ENCODE measurements at places on chromosomes 5 and 9.

DNA sequence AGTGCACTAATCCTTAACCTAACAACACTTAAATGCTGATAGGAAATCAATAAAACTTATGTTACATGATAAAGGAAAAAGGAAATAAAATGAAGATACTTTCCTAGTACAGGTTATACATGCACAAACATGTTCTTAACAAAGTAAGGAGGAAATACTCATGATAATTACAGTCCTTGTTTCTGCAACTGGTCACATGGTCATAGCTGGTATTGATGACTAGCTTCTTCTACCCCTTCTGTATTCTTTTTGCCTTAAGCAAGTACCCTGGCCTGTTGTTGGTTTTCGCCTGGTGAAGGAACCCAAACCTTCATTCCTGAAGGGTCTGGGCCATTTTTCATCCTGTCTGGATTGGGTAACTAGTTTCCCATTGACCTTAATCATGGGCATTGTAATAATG lies 93.7 kb upstream of the FBN2 start:
- DNase-seq = no peak

DNA sequence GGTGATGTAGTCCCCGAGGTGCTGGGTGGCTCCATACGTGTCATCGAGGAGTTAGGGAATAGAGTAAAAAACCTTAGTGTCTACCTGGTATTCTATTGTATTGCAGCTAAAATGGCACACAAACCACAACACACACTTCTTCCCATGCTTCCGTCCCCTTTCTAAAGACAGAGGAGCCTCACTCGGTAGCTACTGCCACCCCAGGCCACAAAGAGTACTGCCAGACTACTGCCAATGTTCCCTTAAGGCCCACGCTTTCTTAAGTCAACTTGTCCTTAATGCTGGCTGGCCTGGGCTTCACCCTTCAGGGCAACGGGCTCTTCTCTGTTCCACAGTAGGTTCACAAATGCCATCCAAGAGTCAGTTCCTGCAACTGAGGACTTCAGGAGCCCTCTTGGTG lies 673.0 kb downstream of the ELAVL2 start:
- peak; percentile 26 for DNase-seq

DNA sequence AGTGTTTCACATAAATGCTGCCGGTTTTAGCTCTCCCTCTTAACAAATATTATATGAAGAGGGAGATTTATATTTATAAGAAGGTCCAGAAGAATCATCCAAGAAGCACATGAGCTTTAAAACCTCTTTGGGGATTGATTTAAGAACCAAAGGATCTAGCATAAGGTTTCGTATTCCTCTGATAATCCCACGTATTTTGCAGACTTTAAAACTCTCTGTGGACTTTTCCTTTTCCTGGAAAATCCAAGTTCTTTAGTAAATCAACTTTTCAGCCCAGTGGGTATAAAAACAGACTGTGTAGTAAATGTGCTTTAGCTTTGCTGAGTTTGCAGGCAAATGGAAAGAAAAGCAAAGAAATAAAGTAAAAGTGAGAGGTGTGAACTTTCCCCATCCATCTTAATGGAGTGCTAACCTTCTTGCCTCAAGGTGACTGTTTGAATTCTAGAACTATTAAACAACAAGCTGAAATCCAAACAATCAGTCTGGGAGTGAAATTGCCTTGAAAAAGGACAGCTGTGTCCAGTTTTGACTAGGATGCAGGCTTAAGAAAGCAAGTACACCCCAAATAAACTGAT lies 363.4 kb upstream of the SLC24A2 start:
- DNase-seq = no peak

DNA sequence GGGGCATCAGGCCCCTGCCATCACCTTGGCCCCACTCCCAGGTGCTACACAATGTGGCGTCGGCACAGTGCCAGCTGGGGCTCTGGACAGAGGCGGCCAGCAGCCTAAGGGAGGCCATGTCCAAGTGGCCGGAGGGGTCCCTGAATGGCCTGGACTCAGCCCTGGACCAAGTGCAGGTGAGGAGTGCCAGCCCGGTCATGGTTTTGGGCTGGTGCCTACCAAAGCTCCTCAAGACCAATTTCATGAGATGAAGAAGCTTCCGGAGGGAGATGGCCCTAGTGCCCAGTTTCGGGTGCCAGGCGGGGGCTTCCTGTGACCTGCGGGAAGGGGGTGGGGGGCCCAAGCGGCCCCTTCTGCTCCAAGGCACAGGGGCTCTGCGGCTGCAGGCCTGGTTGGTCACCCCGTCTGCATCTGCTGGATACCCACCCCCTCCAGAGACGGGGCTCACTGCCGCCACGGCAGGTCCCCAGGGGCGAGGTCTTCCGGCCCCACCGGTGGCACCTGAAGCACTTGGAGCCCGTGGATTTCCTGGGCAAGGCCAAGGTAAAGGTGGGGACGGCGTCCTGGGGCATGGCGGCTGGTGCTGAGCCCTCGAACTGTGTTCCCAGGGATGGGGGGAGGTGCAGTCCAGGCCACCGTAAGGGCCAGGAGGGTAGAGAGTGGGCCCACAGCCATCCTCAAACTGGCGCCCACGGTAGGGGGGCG lies 5.8 kb downstream of the NOXA1 start:
- no peak for DNase-seq

DNA sequence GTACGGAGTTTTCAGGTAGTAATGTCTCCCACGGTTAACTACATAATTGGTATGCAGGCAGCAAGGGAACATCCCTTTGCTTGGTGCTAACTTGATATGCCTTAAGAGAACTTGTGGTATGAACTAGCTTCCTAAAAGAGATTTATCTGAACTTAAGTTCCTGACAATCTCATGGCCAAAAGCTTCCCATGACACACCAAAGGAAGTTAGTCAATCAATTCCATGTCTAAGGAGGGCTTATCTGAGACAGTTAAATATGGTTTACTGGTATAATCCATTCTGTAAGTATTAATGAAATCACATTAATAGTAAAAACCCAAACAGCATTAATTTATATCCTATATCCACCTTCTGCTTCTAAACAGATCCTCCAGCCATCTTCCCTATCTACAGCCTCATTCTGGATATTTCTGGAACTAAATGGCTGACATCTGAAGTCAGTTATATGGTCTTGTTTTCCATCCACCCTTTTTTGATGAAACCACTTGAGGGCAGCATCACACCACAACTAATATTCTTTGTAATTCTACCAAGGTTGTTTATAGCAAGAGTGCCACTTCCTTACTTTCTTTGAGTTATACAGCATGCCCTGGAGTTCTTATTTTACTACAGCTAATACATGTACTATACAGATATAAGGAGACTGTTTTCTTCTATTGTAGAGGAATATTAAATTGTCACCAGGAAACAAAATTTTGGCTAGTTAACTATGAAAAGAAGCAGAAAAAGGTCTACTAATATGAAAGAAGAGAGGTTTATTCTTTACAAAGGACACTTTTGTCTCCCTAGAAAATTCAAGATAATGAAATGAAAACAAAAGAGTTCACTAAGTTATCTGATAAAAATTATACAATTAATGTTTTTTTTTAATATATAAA lies 34.7 kb downstream of the SHOC1 start:
- DNase-seq = peak; percentile 56

DNA sequence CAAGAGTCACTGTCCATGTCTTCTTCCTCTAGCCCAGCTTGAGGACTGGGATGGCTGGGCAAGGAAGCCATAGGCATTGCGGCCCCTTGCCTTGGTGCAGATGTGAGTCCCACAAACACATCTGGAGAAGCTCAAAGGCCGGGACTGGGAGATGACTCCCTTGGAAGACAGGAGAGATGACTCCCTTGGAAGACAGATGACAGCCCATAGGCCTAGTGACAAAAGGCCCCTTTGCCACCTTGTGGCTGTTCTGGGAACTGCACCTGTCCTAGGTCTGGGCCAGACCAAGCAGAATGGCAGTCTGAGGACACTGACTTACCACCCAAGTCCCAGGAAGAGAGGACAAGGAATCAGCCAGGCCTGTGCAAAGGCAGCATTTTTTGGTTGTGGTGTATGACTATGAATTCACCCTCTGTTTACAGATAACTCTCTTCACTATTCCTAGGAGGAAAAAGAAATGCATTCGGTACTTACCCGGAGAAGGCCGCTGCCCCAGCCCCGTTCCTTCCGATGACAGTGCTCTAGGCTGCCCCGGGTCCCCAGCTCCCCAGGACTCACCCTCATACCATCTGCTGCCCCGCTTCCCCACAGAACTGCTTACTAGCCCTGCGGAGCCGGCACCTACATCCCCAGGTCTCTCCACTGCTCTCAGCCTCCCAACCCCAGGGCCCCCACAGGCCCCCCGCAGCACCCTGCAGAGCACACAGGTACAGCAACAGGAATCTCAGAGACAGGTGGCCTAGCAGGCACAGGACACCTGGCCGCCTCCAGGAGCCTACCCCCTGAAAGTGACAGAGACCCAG lies 30.8 kb downstream of the SKP1 start:
- DNase-seq = peak; percentile 20

GRCh38 chr5:145465474-145466263 lies 369.5 kb downstream of the PRELID2 start:
- no peak for DNase-seq

DNA sequence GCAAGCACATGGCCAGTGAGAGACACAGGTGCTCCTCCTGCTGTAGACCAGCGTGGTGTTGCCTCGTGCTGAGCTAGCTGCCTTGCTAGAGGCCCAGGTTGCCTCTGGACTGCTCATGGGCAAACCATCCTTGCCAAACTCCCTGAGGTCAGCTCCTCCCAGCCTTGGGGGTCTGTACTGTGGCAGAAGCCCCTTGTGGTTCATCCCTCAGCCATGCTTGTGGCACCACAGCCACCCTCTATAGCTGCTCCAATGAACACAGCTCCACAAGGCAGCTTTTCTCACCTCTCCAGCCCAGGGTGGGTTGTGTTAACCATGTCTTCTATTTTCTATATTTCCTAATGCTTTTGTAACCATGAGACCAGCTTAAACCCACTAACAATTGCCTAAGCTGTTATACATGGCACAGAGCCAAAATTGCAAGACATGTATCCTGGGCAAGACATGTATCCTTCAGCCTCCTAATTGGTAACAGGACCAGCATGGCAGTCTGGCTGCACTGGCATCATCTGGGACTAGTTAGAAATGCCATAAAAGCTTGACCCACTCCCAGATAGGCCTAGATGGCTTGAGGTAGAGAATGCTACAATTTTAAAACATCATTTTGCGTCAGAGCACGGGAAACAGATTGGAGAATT lies 183.1 kb upstream of the S1PR3 start:
- DNase-seq = no peak

GRCh38 chr9:135827866-135828580 lies 79.3 kb downstream of the CAMSAP1 start:
- DNase-seq = no peak

Data from HAP-1 (cell line).